Astrocyte of the spinal cord (primary cell): ENCODE measurements at places on chromosomes 1 and 21.

DNA sequence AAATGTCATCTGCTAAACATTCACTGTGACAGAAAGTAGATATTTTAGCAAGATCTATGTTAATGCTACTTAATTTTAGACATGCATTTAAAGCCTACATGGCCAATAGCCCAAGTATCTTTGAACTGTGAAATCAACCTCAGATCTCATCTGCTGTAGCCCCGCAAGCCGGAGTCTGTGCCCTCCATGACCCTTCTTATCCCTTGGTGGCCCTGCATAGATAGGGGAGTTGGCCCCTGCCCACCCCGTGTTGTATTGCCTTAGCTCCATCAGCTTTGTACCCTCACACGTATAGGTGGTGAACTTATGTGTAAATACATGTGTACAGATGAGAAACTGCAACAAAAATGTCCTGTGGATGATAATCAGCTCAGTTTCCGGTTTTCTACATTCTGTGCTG lies 18.5 kb downstream of the ATP5PO start:
- no peak for DNase-seq

DNA sequence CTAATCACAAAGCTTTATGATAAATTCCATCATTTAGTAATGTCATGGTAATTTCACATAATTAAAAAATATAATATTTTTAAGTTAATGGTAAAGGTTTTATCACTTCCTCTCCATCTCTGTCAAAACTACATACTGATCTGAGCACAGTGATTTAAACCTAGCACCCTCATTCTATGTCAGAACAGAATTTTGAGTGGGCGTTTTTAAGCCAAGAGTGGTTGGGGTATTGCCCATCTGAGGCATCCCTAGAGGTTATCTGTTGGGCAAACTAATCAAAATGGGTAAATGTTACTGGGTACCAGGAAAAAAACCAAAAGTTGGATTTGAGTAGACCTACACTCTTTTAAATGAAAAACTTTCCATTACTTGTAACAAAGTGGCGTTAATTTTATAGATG lies 100.7 kb upstream of the GFI1 start:
- no peak for DNase-seq

- DNase-seq: no peak
Observed at GRCh38 chr21:41100826-41101550, 67.0 kb upstream of the BACE2 start.

GRCh38 chr1:198156111-198156744 lies 570 bp upstream of the NEK7 start:
- peak; percentile 81 for DNase-seq

- no peak for DNase-seq
Observed at GRCh38 chr1:163082971-163083370, 13.8 kb downstream of the RGS4 start.

DNA sequence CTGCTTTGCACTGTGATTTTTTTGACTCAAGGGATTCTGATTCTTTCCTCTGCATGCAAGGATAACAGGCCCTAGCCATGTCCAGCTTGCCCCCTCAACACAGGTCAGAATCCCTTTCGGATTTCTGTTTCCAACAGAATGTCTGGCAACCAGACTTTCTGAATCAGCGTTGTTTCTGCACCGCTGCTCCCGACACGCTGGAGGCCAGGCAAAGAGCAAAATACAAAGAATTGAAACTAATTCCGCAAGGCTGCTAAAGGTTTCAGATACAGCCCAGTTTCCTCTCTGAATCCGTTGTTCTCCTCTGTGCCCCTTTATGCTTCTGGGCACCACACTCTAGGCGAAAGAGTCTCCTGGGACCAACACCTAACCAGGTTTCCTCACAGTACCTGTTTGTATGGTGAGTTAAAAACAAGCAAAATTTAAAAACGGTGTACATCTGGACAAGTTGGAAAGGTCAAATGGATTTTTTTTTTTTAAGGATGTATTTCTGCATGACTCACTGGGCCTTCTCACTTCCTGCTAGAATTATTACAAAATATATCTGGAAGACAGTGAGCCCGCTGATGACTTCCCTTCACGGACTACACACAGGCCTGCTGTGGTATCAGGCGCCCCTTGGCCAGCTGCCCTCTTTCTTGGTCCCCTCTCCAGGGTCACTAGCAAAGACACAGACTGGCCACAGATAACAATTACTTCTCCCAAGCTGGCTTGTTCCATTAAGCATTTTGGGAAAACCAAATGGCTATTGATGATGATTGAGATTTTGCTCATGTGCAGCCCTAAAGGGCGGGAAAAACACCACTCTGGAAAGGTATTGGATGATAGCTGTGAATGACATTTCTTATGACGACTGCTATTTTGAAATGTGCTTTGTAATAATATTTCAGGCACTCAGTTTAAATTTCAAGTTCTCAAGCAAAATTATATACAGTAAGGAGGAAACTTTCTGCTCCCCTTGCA lies 118.3 kb downstream of the TGFB2 start:
- peak; percentile 81 for DNase-seq

GRCh38 chr1:23896491-23896890 lies 16.7 kb downstream of the CNR2 start:
- DNase-seq: no peak
